Coronary artery (tissue), 2 donors: ENCODE measurements at places on chromosomes 1 and 21.

- no peak for DNase-seq
These were observed 20.6 kb upstream of the KIF26B start for GRCh38 chr1:245133995-245134715.

GRCh38 chr1:47208374-47208850 lies 18.6 kb upstream of the PDZK1IP1 start:
- DNase-seq: no peak

- no peak for DNase-seq
These were observed 228.6 kb downstream of the GRIK1 start for GRCh38 chr21:29711236-29711635.

- no peak for DNase-seq
These were observed 19.0 kb downstream of the SAMSN1 start for GRCh38 chr21:14526836-14527695.

GRCh38 chr1:54350360-54350759 lies 55.8 kb downstream of the SSBP3 start:
- no peak for DNase-seq

DNA sequence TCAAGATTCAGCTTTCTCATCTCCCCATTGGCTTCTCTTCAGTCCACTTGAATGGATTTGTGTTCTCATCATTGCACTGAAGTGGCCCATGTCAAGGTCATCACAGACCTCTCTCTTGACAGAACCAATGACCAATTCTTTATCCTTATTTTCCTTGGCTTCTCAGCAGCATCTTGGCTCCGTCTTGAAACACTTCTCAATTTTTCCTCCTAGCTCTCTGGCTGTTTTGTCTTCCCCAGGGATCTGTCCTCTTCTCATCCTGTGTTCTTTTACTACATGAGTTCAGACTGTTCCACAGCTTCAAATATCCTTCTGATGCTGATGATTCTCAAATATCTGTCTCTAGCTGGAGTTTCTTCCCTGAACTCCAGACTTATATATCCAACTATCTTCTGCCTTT lies 78.6 kb downstream of the COLGALT2 start:
- no peak for DNase-seq

DNA sequence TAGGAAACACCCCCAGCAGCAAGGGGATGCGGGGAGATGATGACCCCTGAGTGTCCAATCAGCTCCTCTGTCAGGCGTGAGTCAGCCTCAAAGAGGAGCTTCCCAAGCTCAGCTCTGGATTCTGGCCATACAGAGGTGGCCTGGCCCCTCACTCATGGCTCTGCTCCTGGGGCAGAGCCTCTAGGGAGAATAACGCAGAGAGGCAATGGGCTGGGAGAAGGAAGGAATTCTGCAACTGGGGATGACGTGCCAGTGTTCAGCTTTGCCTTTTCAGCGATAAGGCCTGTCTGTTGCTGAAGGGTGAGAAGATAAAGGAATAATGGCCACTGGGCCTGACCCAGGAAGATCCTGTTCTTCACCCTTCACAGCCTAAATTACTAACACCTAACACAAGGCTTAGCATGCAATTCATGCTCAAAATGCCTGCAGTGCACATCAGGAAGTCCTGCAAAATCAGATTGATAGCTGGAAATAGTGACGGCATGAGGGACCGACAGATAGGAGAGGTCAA lies 92.2 kb downstream of the TBX19 start:
- DNase-seq: no peak

GRCh38 chr21:34764715-34765284 lies 96.0 kb downstream of the CLIC6 start:
- DNase-seq: no peak

DNA sequence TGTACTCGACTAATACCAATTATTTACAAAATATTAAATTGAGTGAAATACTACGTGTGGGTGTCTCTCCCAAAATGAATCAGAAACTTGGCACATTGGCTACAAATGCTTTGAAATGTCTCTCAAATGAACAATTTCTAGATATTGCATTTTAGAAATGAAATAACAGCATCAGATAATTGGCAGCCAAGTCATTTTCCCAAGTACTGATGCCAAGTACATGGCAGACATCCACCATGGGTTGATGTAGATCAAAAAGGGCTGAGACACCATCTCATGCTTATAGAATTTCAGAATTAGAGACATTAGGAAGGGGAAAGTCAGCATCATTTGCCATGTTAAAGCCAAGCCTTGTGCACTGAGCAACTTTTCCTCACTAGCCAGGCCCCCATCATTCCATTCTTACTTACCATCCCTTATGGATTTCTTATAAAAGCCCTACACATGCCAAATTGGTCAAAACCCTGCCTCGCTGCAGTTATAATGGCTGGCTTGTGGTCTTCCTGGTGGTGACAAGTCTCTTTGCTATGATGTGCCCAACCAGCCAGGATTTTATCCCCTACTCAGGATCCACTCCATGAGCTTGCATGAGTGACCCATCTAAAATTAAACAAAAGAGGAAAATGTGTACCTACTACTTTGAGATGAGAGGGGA lies 73.1 kb downstream of the GREM2 start:
- no peak for DNase-seq

GRCh38 chr1:46477153-46477929 lies 12.3 kb upstream of the DMBX1 start:
- no peak for DNase-seq

- no peak for DNase-seq
These were observed 58.4 kb upstream of the ADAM30 start for GRCh38 chr1:119954476-119955422.

DNA sequence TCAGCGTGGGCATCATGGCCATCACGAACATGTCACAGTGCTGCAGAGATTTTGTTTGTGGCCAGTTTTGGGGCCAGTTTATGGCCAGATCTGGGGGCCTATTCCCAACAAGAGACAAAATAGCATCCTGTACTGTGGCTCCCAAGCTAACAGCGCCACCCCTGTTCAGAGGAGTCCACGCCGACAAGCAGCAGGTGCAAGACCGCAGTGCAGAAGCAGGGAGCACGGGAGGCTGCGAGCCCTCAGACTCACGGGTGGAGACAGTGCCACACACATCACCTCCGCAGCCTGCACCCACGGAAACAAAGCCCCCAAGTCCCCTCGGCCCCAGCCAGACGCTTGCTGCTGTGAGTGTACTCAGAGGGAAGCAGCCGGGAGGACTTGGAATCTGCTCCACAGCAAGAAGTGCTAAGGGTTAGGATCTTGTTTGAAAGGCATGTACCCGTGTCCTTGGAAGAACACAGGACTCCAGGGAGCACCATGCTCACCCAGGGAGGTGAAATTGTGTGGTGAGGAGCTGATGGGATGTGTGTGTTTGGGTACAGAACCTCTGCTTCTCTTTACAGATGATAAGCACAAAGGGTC lies 7.1 kb downstream of the TCP10L start:
- no peak for DNase-seq

GRCh38 chr1:203039609-203040512 lies 13.6 kb downstream of the PPFIA4 start:
- peak; percentile 24 for DNase-seq

DNA sequence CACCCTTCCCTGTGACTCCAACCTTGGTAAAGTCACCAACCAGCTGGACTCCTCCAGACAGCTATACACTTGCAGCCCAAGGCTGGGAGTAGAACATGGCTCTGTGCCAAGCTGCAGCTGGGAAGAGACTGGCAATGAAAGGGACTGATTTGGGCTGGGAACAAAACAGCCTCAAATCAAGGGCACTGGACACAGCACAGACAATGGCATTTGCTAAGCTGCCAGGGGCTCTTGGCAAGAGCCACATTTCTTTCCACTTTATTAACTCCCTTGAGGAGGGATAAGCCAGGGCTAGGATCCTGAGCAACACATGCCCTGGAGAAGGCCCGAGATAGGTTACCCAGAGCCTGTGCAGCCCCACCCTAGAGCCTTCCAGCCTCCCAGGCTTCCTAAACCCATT lies 12.0 kb downstream of the SYT11 start:
- DNase-seq: no peak
